CD4-positive, alpha-beta T cell (primary cell): ENCODE measurements at places on chromosomes 3 and 15.

DNA sequence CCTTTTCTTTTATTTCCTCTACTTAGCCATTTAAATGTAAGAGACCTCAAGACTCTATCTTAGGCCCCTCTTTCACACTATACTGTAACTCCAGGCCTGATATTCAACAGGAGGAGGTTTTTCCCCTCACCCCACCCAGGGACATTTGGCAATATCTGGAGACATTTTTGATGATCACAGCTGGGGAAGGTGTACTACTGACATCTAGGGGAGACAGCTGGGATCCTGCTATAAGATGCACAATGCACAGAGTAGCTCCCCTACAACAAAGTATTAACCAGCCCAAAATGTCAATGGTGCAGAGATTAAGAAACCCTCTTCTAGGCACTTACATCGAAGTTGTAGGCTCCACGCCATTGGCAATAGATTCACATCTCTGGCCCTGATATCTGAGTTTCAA, 517.5 kb upstream of the UBE2E2 start:
- no peak for DNase-seq

DNA sequence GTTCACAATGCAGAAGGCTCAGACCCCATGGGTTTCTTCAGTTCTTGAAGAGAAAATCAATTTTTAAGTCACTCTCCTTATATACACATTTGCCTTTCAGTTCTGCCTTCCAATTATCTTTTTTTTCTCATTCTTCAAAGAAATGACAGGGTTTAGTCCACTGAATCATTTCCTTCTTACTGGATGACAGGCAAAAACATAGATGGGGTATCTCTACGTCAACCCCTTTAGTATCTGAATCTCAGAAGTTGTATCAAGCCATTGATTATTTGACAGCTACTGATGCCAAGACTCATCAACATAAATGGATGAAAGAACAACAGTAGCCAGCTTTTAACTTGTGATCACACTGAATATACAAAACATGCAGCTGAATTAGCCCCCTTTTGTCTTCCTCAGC, 6.5 kb downstream of the ATOSA start:
- no peak for DNase-seq

DNA sequence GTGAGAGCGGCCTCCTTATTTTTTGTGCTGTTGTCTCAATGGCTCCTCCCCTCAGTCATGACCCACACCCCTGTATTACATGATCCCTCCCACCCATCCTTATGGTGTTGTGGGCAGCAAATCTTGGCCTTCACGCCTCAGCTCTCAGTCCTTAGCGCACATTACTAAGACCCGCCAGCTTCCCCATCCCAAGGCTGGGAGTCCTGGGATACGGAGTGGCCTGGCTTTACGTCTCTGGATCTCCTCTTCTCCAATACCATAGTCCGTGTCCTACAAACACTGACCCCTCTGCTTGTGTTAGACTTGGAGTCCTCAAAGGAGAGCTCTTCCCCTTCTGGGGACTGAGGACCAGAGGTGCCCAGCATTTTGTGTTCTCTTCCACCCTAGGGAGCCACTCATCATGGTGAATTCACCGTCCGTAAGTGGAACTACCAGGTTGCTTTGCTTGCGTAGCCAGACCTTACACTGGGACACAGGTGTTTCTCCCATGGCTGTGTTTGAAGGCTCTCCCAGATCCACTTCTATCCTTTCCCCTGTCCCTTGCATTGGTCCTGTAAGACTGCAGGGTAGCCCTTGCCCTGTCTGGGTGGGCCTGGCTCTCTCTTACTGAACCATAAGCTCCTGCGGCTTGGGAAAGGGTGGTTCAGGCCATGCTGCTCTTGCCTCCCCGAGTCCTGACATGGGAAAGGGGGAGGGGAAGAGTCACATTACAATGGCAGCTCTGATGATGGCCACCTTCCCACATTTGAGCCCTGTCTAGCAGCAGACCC, 13.6 kb downstream of the GRM2 start:
- no peak for DNase-seq

DNA sequence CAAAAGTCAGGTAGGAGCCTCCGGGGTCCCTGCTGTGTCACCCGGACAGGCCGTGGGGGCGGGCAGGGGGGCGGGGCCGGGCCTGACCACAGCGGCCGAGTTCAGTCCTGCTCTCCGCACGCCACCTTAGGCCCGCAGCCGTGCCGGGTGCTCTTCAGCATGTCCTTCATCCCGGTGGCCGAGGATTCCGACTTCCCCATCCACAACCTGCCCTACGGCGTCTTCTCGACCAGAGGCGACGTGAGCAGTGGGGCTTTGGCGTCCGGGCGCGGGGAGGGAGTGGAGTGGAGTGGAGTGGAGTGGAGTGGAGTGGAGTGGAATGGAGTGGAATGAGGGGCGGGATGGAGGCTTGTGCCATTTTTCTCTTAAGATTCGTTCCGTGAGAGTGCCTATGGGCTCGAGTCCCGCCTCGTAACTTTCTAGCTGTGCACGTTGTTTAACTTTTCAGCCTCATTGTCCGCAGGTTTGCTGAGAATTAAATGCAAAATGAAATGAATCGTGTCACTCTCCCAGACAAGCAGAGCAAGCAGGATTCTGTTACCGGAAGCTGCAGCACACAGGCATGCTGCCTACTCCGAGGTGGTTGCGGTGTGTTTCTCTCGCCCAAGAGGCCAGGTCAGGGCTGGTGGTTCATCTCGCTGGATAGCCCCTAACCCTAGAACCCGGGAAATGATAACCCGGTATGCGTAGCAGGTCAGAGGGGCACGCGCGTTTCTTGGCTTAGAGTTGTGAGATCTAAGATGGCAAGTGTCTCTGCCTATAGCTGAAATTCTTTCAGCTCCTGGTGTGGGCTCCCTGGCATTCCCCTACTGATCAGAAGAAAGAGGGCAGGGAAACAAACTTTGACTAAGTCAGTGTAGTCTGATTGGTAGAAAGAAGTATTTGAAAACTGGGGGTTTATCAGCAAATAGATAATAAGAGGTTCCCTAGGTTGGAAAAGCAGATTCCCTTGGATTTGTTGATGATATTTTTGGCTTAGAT, at the start of gene FAH:
Gene FAH, plus strand, starts transcription at position 104 of the 981 bp plus-strand sequence. Its CDS starts 56 bp downstream, at position 160.
- DNase-seq: peak; percentile 14

DNA sequence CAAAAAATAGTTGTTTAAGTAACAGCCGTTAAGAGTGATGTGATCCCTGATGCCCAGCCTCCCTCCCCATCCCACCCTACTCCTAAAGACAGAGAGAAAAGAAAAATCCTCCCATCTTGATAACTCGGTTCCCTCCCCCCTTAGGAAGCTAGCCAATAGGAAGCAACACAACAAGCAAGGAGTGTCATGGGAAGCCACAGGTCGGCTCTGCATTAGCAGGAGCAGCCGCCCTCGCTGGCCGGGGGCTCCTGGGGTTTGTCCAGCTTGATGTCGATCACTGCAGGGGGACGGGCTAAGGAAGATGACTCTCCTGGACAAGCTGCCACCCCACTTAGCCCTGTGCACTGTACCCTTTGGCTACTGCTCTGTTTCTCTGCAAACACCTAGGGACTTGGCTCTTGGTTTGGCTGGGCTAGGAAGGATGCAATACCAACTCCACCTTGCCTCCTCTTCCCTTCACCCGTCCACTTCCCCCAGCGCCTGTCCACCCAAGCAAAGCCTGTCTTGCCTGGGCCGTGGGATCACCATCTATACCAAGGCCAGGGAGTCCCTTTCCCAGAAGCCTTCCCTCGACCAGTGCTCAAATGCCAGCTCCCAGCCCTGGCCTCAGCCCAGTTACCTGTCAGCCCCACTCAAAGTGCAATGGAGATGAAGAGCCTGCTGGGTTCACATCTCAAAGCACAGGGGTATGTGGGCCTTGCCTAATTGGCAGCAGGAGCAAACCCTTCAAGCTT, 23.1 kb downstream of the SRPRB start:
- no peak for DNase-seq
